GM10248 (cell line): ENCODE measurements at places on chromosomes 1 and 21.

GRCh38 chr1:94468708-94469107 is 50.5 kb downstream of the ABCD3 start:
- DNase-seq: no peak

- DNase-seq: no peak
These were observed 112.7 kb downstream of the HMCN1 start for GRCh38 chr1:185846672-185847444.

- DNase-seq: no peak
These were observed 95.8 kb downstream of the VWA5B1 start for GRCh38 chr1:20386323-20387081.

- DNase-seq: no peak
These were observed 49.9 kb upstream of the EDN2 start for GRCh38 chr1:41534181-41535076.

- no peak for DNase-seq
These were observed 87.5 kb upstream of the RGS1 start for GRCh38 chr1:192488058-192488457.

DNA sequence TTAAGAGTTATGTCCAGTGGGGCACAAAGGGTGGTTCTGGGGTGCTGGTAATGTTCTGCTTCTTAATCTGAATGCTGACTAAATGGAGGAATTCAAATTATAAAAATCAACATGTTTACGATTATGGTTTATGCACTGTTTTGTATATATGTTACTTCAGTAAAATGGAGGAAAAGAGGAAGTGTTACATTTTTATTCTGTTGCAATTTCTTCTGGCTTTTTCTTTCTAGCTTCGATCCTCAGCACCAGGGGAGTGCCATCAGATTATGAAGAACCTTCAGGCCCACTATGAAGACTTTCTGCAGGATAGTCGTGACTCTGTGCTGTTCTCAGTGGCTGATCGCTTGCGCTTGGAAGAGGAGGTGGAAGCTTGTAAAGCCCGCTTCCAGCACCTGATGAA is 105.5 kb downstream of the MACF1 start:
- no peak for DNase-seq

- no peak for DNase-seq
These were observed 96.4 kb upstream of the RGS4 start for GRCh38 chr1:162972773-162973172.

GRCh38 chr1:71222668-71223067 is 141.8 kb upstream of the ZRANB2 start:
- no peak for DNase-seq

DNA sequence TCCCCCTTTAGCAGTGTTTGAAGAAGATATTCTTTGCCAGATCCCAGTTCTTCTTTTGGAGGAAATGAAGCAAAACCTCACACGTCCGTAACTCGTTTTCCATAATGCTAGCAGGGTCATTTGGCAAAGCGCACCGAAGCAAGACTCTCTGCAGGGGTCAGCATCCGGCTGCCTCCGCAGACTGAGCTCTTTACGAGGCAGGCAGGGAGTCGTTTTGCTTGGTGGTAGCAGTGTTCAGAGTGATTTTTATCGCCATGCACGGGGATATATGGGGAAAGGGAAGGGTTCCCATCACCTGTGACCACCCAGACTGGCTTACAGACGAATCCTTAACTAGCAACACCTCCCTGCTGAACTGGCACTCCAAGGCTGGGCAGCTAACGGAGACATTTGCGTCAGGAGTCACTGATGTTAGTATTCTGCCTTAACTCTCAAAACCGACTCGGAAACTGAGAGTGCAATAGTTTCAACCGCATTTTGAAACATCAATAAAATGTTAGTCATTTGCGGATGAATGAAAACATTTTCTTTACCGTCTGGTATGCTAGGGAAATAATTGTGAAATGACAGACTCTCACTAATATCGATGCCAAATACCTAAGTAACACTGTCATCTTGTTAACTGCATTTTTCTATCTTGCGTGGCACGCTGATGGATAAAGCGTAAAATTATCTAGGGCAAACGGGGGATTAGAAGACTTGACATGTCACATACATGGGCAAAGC is 2.2 kb upstream of the NEGR1 start:
- peak; percentile 5 for DNase-seq
